ENCODE measurements at places on chromosomes 16 and 17.

GRCh38 chr17:3885970-3886369 is 6.9 kb downstream of the CAMKK1 start:
- peak; percentile 78 for DNase-seq

- no peak for DNase-seq
Observed at GRCh38 chr16:22685459-22685830, 128.5 kb upstream of the HS3ST2 start.

GRCh38 chr16:24971718-24972117 is 43.5 kb downstream of the ARHGAP17 start:
- no peak for DNase-seq

GRCh38 chr16:47073223-47074155 is 70.3 kb downstream of the NETO2 start:
- no peak for DNase-seq

GRCh38 chr16:54191592-54191991 is 95.0 kb downstream of the IRX3 start:
- no peak for DNase-seq

DNA sequence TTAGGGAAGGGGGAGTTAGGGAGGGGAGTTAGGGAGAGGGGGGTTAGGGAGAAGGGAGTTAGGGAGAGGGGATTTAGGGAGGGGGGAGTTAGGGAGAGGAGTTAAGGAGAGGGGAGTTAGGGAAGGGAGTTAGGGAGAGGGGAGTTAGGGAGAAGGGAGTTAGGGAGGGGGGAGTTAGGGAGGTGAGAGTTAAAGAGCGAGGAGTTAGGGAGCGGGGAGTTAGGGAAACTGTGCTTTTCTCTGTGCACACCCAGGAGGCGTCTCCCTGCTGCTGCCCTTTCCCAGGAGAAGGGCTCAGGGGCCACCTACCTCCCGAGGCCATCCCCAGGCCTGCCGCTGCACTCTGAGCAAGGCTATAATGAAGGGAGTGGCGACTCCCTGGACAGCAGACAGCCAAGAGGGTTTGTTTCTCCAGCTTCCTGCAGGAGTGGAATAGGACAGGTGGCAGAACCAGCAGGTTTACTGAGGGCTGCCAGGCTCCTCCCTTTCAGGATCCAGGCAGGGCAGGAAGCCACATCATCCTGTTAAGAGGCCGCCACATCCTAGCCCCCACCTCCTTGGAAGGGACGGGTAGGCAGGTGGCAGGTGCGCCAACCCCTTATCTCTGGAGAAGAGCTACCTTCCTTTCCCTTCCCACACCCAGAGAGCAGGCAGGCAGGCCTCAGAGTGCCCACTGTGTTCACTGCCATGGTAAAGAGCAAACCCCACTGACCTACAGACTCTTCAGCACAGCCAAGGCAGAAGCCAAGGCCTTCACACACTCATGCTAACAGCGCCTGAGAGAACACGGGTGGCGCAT is 4.3 kb downstream of the CANT1 start:
- DNase-seq, result no peak

- no peak for DNase-seq
Observed at GRCh38 chr17:64313534-64313933, 50.5 kb upstream of the TEX2 start.

- DNase-seq, result peak; percentile 47
Observed at GRCh38 chr16:15650698-15651171, 690 bp downstream of the NDE1 start.

- DNase-seq, result no peak
Observed at GRCh38 chr17:17053446-17054379, 11.5 kb downstream of the MPRIP start.

DNA sequence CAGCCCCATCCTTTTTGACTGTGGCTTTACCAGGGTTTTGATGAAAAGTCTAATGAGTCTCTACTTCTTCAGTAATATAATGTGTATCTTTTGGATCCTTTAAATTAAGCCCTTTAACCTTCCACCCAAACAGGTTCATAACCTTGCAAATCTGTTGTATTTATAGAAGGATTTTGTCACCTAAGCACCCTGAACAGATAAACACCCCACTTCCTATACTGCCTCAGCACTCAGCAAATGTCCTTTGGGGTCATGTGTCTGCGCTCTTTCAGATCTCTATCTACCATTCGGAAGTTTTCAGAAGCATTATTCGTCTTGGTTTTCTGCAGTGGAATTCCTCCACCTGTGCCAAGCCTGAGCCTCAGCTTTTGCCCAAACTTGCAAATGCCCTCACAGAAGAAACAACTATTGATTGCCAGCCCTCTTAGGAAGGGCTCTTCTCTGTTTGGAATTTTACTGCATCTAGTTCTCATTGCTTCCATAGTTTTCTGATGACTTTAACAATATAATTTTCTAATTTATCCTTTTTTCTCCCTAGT is 214.8 kb upstream of the KCNJ16 start:
- DNase-seq, result no peak

DNA sequence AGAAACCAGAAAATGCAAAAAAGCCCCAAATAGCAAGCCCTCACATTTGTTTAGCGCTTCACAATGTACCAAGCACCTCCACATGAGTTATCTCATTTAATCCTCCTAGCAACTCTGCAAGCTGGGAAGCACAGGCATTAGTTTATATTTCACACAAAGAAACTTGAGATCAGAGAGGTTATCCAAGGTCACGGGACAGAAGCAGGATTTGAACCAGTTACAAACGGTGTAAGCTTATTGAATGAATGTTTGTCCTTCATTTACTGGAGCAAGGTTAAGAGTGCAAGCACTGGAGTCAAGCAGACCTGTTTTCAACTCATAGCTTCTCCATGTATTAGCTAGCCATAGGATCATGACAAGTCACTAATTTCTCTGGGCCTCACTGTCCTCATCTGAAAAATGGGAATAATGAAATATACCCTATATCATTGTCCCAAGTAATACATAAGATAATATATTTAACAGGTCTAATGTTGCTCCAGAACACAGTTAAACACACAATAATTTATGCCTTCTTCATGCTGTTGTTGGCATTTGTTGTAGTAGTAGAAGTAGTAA is 6.1 kb upstream of the HLF start:
- DNase-seq, result no peak

DNA sequence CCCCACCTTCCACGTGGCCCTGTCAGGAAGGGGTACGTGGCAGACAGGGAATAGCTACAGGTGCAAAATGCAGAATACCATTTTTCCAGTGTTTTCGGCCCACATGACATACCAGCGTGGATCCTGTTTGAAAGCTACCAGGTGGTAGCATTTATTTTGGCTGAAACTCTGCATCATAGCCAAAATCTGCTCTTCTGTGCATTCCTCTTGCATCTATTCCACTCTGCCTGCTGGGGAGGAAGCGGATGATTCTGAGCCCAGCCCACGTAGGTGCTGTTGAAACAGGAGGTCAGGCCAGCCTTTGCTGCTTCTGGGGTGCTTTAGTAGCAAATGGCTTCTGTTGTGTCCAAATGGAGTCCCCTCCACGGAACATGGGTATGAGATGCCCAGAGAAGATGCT is 670.9 kb upstream of the EEF2KMT start:
- DNase-seq, result no peak

GRCh38 chr16:24174504-24174903 is 81.6 kb upstream of the CACNG3 start:
- no peak for DNase-seq

GRCh38 chr17:21288571-21289017 is 4.1 kb downstream of the MAP2K3 start:
- no peak for DNase-seq

- no peak for DNase-seq
Observed at GRCh38 chr17:8855477-8856204, 11.8 kb downstream of the PIK3R6 start.

DNA sequence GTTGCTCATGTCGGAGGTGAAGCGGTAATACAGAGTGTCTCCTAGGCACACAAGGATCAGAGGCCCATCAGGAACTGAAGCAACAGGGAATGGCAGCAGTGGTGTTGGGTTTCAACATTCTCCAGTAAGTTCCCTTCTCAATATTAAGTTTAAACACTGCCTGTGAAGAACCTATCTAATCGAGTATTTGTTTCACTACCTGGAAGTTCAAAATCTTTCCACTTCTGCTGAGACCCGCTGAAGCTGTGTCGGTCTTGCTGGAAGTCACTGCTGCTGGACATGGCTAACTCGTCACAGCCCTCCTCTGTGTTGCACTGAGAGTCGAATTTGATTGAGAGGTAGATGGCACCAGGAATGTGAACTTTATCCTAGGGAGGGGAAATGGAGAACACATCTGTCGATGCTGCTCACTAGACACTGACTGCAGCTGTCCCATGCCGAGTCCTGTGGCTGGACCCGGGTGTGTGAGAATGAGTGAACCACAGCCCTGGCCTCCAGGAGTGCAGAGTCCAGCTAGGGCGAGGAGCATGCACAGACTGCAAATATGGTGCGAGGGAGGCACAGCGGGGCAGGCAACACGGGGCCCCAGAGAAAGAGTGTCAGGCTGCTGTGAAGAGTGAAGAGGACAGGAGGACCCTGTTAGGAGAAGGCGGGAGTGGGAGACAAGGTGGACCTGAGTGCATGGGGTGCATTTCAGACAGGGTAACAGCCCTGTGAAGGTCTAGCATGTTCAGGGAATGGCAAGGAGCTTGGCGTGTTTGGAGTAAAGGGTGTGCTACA is 50.1 kb upstream of the ATP2A3 start:
- no peak for DNase-seq

GRCh38 chr16:1181404-1182315 is 28.8 kb downstream of the CACNA1H start:
- DNase-seq, result no peak

DNA sequence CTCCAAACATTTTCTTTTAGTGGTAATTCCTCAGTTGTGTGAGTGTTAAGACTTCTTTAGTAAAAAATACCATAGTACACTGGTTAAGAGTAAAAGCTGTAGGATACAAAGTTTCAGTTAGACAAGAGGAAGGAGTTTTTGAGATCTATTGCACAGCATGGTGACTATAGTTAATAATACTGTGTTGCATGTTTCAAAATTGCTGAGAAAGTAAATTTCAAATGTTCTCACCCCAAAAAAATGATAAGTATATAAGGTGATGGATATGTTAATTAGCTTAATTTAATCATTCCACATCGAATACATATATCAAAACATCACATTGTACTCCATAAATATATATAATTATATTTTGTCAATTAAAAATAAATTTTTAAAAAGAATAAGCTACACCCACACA is 22.0 kb upstream of the NLK start:
- no peak for DNase-seq

DNA sequence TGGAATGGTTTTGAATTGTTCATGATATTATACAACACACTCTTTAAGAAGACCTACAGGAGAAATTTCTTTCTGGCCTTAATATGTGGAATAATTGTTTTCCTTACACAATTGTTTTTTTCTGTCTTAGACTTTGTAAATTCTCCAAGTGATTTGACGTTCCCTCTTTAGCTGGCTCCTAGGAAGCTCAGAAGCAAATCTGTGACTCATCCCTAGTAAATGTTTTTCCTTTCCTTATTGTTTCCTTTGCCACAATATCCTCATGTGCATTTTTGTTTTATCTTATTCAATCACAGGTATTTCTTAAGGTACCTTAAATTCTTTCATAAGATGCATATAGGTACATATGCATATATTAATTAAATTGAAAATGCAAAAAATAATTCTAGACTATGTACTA is 13.5 kb downstream of the KIAA0753 start:
- DNase-seq, result peak; percentile 49

- no peak for DNase-seq
Observed at GRCh38 chr17:21823090-21823489, 130.8 kb downstream of the KCNJ18 start.

- DNase-seq, result peak; percentile 82
Observed at GRCh38 chr17:9408381-9408780, 167.2 kb downstream of the STX8 start.

GRCh38 chr16:50401355-50401754 is 32.6 kb upstream of the BRD7 start:
- DNase-seq, result no peak

- DNase-seq, result no peak
Observed at GRCh38 chr17:37142294-37142896, 193.6 kb downstream of the AATF start.

GRCh38 chr17:41633556-41634199 is 9.3 kb upstream of the KRT17 start:
- no peak for DNase-seq

GRCh38 chr17:83062818-83063671 is 16.4 kb upstream of the METRNL start:
- DNase-seq, result no peak

GRCh38 chr17:8725881-8726876 is 18.5 kb downstream of the CCDC42 start:
- no peak for DNase-seq

GRCh38 chr16:3861808-3862451 is 18.6 kb downstream of the CREBBP start:
- peak; percentile 33 for DNase-seq

DNA sequence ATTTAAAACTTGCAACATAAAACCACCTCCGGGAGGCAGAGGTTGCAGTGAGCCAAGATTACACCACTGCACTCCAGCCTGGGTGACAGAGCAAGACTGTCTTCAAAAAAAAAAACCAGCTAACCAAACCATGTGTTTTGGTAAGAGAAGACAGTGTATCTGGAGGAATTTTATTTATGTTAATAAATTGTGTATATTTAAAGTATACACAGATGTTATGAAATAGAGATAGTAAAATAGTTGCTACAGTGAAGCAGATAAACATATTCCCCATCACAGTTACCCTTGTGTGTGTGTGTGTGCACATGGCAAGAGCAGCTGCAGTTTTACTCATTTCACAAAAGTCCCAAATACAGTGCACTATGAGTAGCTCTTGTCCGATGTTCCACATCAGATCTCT is 54.8 kb upstream of the CRISPLD2 start:
- peak; percentile 69 for DNase-seq

- peak; percentile 45 for DNase-seq
Observed at GRCh38 chr17:76725580-76726230, 701 bp downstream of the JMJD6 start.

DNA sequence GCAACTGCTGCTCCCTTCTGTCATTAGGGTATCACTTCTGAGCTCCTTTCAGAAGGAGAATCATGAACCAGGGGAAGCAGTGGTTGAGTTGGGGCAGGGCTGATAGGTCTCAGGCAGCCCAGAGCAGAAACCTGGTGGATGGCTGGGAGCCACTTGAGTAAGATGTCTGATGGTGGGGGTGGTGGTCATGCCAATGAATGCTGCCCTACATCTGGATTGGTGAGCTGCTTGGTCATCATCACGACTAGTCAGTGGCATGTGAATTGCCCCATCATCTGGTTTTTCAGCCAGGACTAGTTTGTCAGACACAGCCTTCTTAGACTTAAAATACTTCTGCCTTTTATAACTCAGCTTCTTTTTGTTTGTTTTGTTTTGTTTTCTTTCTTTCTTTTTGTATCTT is 2.6 kb downstream of the GID4 start:
- DNase-seq, result peak; percentile 65

Measured in iris pigment epithelial cell (primary cell).